Right lung (tissue), 10 donors: ENCODE measurements at places on chromosomes 12 and 14. TPM values are rescaled to one million over a fixed set of nuclear protein-coding genes. Genes with fewer than 3 reads are reported as not detected.

GRCh38 chr12:76311796-76312195 is 36.4 kb downstream of the BBS10 start:
- DNase-seq = no peak

- peak; percentile 18 for DNase-seq
These were observed 67.7 kb downstream of the EID3 start for GRCh38 chr12:104371043-104371870.

DNA sequence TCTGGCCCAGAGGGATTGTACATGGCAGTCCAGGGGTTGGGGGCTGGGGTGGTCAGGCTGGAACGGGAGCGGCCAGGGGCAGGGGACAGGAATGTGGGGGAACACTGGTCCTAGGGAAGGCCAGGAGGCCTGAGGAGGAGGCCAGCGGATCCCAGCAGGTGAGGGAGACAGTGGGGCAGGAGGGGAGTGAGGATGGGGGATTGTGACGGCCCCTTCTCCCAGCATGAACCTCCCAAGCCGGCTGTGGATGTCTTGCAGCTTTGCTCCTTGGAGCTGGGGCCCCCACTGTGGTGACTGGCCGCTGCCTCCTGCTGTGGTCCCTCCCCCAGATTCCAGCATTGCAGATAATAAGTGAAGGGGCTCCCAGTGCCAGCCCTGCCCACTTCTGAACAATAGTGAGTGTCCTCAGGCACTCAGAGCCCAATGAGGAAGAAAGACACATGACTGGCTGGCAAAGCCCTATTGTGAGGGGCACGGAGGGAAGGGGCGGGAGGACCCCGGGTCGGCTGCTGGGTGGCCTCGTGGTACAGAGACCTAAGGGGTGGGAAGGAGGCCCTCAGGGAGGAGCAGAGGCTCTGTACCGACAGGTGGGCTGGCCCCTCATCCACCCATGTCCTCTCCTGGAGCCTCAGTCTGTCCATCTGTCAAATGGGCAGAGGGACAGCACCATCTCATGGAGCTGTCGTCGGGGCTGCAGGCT is 215.0 kb downstream of the KIF26A start:
- DNase-seq = no peak

DNA sequence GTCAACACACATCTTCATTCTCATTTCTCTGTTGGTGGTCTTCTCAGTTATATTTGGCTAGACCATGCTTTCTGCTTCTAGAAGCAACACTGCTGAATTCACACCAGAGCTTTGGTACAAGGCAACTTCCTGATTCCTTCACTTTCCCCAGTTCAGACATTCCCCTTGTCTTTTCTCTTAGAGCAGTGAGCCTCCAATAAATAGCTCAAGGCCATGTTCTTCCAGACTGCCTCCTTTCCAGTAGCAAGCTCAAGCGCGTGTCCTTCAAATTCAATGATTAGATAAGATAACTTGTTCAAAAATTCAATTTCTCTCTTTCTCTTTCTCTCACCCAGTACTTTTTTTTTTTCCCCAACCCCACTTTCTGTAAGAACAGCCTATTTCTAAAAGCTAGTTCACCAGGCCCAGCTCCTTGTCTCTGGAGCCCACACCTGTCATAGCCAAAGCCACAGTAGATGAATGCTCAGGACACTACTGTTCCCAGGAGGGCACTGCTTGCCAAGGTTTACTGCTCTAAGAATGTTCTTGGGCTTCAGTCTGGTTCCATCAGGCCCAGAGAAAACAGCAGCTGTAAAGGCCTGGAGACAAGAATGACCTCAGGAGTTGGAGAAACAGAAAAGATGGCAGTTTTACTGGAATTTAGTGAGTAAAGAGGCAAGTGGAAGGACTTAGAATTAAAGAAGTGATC is 17.7 kb downstream of the TBK1 start:
- no peak for DNase-seq

DNA sequence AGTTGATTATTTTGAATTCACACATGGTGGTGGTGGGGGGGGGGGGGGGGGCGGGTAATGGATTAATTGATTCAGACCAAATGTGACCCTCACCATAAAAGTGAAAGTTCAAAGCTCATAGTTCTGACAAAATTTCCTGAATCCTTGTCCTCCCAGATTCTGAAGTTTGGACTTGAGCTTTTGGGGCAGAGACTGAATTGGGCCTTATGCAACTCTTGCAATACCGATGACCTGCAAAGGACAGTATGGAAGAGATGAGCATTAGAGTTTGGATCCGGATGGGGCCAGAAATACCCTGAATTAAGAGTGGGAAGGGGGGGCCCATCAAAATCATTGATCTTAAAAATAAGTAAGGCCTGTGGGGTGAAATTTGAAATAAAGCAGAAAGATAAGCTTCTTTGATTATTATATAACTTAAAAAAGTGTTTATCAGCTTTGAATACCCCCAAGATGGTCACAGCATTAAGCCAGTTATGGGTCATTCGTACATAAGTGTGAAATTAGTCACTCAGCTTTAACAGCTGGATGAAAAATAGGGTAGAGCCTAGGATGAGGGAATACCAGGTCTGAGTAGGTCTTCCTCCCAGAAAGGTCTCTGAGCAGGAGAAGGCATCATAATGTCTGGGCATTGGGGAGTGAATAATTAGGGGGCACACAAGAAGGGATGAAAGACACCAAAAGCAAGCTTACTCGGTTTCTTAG is 2.1 kb upstream of the PYGL start:
- no peak for DNase-seq

The PHC1 gene
- 85.5 TPM for polyA plus RNA-seq

GRCh38 chr12:34108405-34108803 is 86.1 kb downstream of the ALG10 start:
- DNase-seq = no peak

- DNase-seq = no peak
These were observed 22.1 kb downstream of the FOXN3 start for GRCh38 chr14:89394972-89395371.

The ARHGEF40 gene
- polyA plus RNA-seq = 78.5 TPM

The SLC17A8 gene
- polyA plus RNA-seq = 4.6 TPM

The DLST gene
- 78.3 TPM for polyA plus RNA-seq

DNA sequence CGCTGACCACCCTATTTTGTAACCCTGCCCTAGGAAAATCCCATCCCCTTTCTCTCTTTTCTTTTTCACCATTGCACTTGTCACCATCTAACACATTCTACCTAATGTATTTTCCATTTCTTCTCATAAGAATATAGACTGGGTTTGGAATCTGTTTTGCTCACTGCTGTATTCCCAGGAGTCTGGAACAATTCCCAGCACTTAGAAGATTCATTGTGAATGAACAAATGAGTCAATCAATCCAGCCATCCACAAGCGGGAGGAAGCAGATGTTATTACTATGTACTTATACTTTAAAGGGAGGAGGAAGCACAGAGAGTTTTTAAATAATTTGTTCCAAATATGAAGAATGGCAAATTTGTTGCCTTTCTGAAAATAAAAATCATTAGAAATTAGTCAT is 142.1 kb downstream of the KIF21A start:
- no peak for DNase-seq

DNA sequence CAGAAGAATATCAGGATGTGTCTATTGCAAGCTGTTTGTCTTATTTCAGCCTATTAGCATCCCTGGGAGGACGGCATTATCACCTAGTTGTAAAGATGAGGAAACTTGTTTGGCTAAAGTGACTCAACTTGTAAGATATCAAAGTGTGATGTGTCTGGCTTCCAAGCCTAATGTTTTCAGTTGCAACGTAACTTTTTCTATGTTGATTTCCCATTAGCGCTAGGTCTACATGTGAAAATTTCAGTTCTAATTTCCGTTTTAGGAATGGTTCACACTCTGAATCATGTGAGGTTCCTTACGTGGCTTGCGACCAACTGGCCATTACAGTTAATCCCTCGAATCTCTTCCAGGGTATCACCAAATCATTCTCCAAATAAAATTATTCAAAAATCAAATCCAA is 58.0 kb downstream of the LLPH start:
- DNase-seq = no peak

DNA sequence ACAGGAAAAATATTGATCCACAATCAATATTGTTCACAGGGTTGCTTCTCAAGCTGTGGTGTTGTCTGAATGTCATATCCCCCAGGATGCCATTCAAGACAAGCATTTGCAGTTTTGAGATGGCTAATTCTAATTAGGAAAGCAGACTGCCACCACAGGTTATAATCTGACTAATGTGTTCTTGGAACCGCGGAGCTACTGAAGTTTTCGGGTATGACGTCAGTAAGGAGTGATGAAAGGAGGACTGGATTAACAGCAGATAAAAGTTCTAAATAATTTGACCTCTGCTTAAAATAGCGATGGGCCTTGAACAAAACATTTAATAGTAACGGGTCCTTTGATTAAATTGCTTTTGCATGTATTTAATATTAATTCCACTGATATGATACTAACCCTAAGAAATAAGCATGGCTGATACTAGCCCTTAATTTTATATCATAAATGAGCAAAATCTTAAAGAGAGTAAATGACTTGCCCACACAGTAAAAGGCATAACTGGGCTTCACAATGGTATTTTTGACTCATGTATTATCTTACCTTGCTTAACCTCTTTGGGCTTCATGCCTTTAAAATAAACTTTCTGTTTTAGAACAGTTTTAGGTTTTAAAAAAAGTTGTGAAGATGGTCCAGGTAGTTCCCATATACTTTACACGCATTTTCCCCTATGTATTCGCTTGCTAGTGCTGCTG is 50.3 kb downstream of the TSHR start:
- DNase-seq = no peak
